ENCODE measurements at places on chromosomes 5 and 9.

DNA sequence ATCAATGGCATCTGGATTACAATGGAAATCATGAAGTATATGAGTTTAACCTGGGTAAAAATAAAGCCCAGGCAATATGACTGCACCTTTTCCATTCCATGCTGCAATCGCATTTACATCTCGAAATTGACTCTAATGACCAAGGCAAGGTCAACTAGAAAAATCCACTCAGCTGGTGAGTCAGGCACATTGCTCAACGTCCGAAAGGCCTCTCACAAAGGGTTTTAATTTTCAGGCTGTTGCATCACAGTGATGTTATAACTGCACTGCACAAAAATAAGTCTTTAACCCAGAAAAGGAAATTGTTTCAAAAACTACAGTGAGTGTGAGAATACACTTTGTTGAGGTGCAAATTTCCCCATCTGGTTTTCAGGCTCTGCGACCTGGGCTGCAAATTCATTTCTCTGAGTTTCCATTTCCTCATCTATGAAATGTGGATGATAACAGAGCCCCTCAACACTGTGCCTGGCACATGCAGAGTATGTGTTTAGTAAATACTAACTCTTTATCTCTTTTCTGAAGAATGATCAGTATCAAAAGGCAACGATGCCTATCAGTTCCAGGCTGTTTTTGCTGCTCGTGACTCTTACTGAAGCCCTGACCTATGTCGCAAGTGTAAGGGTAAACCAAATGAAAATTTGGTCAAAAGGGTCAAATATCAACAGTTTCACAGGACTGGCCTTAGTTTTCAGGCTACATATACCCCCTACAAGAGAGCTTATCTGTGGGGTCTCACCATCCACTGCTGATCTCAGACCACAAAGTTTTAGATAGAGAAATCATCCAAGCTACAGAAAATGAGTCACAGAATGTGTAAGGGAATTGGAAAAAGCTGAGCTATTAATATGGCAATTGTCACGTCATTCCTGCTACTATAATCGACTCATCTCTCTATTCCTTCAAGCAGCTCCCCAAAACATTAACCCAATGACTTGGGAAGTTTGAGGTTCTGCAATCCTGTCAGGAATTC lies 4.1 kb downstream of the NFIL3 start:
- no peak for DNase-seq

DNA sequence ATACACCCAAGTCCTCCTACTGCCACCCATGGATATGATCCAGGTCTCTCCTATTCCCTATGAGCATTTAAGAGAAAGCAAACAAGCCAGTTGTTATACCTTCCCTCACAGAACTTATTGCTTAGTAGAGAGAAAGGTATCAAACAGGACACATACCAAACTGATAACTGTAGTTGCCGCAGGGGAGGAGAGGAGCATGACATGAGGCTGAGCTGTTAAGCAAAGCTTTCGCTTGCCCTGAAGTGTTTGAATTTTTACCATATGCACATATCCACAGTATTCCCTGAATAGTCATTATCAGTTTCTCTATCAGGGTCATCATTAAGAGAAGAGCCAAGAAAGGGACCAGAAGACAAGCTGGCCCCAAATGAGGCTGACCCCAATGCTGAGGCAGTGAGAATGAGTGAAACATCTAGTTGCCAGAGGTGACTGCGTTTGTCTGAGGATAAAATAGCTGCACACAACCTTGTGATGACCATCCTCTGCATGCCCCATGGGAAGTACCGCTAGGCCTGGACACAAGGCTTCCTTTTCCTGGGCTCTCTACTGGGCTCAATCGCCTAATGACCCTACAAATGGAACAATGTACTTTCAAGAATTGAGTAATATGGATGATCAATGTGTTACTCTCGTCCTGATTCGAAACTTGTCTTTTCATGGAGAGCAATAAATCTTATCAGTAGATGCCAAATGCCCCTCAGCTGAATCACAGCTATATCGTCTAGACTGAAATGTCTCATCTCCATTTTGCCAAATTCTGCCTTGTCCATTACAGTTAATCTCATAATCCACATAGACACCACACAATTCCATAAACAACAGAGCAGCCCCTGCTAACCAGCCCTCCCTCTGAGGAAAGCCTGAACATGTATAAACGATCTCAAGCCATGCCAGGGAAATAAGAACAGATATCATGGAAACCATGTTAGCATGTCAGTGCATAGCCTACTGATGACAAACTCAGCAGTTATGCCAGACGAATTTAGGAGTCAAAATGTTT lies 4.3 kb upstream of the IFNK start:
- DNase-seq = no peak

DNA sequence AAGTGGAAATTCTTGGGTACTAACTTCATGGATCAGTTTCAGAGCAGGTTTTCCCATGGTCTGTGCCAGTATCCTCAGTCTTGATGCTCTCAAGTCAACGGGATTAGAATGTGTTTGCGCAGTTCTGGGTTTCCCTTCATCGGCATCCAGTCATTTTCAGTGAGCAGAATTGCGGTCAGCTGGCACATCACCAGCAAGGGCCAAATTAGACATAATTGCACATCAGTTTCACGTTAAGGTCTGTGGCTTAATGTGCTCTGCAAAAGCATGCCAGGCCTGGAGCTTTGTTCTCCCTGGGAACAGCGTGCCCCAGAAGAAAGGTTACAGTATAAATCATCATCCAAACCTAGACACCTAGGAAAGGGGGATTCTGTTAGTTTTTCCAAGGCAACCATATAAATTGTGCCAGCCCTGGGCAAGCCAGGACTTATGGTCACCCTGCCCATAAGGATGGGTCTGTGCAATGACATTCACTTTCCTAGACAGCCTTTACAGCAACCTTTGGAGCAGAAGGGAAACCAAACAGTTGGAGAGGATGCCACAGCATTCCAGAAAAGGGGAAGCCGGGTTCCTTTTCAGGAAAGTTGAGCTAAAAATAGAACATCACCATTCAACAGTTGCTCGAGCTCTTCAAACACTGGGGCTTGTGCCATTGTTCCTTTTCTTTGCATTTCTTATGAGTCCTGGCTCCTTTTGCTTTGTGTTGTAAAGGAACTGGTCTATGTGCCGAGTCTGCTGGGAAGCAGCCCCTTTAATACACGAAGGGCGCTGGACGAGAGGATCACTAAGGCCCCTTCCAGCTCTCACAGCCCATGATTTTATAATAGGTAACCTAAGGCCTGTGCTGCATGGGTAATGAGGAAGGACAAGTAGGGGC lies 23.1 kb downstream of the IQGAP2 start:
- no peak for DNase-seq

DNA sequence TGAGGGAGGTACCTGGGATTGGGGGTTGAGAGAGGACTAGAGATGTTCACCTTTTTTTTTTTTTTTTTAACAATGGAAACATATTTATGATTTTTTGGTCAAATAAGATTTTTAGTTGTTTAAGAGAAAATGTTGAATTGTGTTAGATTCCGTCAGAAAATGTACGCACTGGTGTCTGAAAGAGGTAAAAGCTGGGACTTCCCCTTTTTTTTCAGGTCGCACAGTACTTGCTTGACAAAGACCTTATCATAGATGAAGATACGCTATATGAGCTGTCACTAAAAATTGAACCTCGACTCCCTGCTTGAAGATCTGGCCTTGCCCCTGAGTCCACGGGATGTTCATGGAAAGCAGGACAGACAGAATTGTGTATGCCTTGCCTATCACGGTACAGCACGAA lies 7.7 kb upstream of the CKMT2 start:
- no peak for DNase-seq

GRCh38 chr5:93874491-93874890 lies 133.1 kb upstream of the POU5F2 start:
- DNase-seq = no peak

GRCh38 chr9:33318781-33319180 lies 28.5 kb downstream of the NFX1 start:
- no peak for DNase-seq

DNA sequence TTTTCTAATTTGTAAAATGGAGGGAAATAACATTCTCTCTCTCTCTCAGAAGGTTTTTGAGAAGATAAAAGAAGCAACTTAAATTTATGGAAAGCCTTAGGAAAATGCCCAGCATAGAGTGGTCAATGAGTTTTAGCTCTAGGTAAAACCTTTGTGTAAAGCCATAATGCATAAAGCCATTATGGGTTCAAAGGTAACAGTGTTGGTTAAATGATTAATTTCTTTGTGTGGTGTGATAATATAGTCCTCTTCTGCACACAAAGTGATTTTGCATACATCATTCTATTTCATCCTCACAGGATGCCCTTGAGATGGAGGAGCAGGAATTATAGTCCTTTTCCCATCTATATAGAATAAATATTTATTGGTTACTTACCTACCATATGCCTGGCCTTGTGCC lies 602.9 kb downstream of the CSNK1G3 start:
- no peak for DNase-seq

- no peak for DNase-seq
These were observed 430.9 kb downstream of the DMAC1 start for GRCh38 chr9:7368410-7369292.

GRCh38 chr5:83368319-83368718 lies 103.2 kb upstream of the VCAN start:
- DNase-seq = no peak

- no peak for DNase-seq
These were observed 76.0 kb upstream of the TBCA start for GRCh38 chr5:77852068-77852513.

DNA sequence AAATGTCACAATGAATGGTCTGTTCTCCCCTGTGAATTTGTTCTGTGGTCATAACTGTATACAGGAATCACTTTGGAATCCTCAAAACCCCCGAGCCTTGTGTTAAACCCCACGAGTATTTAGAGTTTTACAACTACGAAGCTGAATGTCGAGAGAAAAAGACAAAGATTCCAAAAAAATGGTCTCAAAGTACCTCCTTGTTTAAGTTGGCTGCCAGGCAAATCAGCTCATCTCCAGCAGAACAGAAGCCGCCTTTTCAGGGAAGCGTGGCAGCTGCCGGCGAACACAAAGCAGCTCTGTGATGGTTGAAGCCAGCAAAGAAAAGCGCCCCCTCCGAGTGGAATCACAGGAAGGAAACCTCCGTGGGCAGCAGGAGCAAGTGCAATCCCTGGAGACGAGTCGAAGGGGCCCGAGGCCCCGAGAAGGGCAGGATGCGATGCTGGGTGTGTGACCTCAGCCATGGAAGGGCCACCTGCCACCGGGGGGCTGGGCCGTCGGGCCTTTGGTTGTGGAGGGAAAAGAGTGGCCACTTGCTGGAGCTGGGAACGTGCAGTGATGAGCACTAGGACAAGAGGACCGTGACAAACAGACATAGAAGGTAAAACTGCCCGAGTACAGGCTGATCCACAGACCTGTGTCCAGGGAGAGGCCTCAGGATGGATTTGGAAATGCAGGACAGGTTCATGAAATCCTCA lies 706.4 kb downstream of the SEMA5A start:
- no peak for DNase-seq

DNA sequence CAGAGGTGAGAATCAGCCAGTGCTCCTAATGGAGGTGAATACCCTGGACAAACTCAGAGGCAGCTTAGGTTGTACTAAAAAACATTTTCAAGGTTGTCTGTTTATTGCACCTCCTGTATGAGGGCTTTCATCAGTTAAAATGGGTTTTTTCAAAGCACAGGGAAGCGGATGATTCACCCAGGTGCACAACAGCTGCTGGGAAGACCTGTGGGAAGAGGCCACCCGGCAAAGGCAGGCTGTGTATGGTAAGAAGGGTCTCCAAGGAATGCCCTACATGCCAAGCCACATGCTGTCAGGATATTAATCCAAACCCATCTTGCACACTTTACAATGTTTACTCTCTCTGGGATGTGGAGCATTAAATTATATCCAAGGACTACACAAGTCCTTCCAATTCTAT lies 14.7 kb downstream of the SIL1 start:
- peak; percentile 23 for DNase-seq

- no peak for DNase-seq
These were observed 48.8 kb downstream of the CEMIP2 start for GRCh38 chr9:71719562-71719961.

DNA sequence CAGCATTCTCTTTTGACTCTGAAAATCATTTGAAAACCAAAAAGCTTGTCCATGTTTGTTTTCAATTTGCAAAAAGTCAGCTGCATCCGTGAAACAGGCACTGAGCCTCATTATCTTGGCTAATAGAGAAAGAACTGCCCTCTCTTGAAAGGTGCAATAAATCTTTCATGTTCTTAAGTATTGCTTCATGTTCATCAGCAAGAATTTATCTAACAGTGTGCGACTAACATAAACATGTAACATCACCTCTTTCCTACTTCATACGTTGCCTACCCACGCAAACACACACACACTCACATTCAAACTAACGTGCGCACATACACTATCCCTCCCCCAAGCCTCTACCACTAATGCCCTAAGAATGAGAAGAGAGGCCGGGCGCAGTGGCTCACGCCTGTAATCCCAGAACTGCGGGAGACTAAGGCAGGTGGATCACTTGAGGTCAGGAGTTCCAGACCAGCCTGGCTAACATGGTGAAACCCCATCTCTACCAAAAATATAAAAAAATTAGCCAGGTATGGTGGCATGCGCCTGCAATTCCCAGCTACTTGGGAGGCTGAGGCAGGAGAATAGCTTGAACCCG lies 629.7 kb upstream of the ZNF608 start:
- DNase-seq = no peak

GRCh38 chr5:96627792-96628398 lies 34.3 kb upstream of the CAST start:
- DNase-seq = no peak

GRCh38 chr9:91771027-91771426 lies 179.0 kb downstream of the ROR2 start:
- DNase-seq = no peak

- DNase-seq = no peak
These were observed 2.9 kb upstream of the ZMYND19 start for GRCh38 chr9:137593176-137593575.

- DNase-seq = no peak
These were observed 4.7 kb upstream of the TNIP1 start for GRCh38 chr5:151085517-151086041.

DNA sequence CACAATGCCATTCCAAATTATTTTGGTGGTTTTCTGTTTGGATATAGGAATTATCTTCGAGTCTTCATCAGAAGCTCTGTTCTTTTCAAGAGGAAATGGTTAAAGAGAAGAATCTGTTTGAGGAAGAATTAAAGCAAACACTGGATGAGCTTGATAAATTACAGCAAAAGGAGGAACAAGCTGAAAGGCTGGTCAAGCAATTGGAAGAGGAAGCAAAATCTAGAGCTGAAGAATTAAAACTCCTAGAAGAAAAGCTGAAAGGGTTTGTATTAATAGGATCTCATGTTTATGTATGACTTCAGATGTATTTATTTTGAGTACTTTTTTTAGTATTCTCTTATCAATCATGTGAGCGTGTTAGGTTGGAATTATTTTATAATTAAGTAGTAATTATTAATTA lies 15.0 kb downstream of the HMMR start:
- no peak for DNase-seq

DNA sequence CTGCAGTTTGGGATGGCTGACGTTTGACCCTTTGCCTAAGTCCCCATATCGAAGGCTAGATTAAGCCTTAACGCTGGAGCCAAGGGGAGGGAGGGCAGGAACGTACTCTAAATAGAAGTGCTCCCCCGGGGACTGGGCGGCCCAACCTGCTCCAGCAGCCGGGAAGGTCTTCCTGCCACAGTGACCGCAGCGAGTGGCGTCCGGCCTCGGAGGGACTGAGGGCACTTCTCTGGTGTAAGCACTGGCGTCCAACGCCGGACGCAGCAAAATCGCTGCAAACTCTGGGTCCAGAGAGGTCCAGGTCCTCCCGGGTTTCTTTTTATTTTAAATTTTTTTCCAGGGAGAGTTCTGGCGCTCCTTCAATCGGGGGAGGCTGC lies 505 bp upstream of the ACER2 start:
- no peak for DNase-seq

- no peak for DNase-seq
These were observed 125.3 kb upstream of the CDKN2B start for GRCh38 chr9:22134390-22134789.
